Activated naive CD8-positive, alpha-beta T cell treated with anti-CD3 and anti-CD28 coated beads for 36 hours (primary cell): ENCODE measurements at places on chromosomes 13 and 19.

DNA sequence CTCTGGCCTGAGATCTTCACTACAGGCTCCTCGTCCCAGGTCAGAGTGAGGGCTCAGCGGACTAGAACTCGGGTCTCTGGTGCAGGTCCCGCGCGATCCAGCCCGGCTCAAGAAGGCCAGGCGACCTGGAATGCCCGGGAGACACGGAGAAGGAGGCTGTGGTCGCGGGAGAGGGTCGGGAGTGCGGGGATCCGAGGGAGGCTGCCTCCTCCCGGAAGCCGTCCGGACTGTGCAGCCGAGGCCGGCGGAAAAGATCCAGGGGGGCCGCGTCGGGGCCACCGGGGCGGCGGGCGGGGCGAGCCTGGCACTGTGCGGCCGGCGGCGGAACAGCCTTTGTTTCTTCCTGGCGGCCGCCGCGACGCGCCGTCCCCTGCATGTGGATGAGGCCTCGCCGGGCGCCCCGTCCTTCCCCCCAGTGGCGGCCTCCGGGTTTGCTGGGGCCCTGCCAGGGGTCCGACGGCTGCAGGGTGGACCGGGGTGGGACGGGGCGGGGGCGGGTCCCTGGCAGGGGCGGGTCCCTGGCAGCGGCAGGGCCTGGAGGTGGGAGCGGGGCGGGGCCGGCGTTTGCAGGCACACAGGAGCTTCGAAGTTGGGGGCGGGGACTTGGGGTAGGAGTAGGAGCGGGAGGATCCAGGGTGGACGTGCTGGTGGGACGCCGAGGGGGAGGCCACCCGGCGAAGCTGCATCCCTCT is 1.0 kb upstream of the SLC7A10 start:
- DNase-seq = no peak

GRCh38 chr19:1037621-1038064 is 2.3 kb upstream of the ABCA7 start:
- DNase-seq = no peak

DNA sequence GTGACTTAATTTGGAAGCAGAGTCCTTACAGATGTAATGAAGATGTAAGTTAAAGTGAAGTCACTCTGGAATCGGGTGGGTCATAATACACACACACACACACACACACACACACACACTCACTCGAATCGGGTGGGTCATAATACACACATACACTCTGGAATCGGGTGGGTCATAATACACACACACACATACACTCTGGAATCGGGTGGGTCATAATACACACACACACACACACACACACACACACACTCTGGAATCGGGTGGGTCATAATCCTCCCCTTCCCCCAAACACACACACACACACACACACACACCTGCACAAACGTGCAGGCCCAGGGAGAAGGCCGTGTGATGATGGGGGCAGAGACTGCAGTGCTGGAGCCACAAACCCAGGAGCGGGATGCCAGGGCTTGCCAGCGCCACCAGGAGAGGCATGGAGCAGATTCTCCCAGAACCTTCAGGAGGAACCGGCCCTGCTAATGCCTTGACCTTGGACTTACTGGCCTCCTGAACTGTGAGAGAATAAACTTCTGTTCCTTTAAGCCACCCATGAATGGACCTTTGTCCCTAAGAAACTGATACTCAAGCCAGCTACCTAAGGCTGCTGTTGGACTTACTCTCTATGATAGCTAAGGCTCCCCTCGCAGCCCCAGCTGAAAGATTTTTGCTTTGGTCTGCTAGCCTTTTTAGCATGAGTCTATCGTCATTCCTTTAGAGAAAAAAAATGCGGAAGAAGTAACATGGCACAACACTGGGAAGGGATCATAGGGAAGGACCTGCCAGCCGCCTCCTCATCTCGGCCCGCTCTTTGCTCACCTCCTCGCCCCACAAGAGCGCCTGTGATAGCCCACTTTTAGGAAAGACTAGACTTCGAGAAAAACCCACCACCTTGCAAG is 136.2 kb upstream of the RNF113B start:
- no peak for DNase-seq

DNA sequence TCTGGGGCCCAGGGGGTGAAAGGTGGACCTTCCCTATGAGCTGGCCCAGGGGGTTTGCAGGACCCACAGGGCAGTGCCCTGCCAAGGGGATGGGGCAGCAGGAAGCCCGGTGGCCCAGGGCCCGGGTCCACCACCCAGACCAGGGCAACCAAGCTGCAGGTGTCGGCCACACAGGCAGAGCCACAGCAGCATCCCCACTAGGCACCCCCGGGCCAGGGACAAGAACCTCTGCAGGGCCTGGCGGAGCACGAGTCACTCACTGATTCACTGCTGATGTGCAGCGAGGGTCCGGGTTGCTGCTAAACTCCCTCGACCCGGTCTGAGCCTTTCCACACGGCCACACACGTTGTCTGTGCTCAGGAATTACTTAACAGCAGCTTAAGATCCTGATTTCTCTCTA is 8.8 kb downstream of the FZR1 start:
- DNase-seq = no peak

DNA sequence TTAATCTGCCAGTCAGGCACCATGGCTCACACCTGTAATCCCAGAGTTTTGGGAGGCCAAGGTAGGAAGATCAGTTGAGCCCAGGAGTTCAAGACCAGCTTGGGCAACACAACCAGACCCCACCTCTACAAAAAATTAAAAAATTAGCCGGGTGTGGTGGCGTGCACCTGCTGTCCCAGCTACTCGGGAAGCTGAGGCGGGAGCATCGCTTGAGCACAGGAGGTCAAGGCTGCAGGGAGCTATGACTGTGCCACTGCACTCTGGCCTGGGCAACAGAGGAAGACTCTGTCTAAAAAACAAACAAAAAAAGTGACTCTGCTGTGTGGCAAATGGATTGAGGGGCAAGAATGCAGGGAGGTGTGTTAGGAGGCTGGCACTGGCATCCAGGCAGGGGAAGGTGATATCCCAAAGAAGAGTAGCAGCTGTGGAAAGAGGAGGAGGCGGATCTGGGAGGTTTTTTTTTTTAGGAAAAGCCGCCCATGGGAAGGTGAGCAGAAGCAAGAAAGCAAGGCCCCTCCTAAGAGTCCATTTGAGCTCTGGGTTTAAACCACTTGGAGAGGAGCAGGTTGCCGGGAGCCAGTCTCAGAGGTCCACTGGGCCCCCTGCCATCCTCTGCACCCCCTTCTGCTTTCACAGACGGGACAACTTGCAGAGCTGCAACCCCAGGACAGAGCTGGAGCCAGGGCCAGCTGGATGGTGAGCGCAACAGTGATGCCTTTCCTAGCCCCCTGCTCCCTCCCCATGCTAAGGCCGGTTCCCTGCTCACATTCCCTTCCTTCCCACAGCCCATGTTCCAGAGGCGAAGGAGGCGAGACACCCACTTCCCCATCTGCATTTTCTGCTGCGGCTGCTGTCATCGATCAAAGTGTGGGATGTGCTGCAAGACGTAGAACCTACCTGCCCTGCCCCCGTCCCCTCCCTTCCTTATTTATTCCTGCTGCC is 2.1 kb downstream of the HAMP start:
- no peak for DNase-seq

DNA sequence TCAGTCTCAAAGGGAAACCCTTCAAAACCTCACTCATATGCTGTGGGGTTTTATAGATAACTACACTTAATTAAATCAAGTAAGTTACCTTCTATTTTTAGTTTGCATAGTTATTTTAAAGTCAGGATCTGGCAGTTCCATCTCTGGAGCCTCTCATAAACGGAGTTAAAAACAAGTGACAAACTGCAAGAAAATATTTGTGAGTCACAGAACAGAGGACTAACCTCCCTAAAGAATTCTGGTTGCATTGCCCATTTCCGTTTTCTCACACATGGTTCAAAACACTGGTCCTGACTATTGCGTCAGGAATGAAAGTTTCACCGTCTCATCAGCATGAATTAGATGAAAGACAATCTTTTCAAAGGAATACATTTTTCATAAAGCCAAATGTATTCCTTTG is 10.6 kb downstream of the RXFP2 start:
- no peak for DNase-seq

GRCh38 chr19:8146877-8147581 is 2.4 kb downstream of the FBN3 start:
- no peak for DNase-seq

GRCh38 chr13:91948736-91949135 is 550.3 kb downstream of the GPC5 start:
- no peak for DNase-seq

- DNase-seq = no peak
Observed at GRCh38 chr13:73336773-73337172, 278.0 kb downstream of the KLF5 start.

DNA sequence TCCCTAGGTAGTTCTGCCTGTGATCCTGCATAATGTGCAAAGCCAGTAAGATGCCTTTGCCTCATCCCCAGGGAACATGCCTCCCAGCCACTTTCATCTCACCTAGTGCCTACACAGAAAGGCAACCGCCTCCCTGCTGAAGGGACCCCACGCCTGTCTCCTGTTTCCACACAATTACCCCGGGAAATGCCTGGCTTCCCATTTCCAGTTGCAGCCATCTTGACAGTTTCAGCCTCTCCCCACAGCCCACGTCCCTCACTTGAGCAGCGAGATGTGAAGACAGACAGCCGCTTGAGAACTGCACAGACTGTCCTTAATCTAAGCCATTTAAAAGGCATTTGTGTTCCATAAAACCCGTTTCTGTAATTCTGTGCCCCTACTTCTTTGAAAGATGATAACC is 4.7 kb upstream of the UQCRFS1 start:
- no peak for DNase-seq

GRCh38 chr19:40622773-40623075 is 21.6 kb downstream of the LTBP4 start:
- no peak for DNase-seq

DNA sequence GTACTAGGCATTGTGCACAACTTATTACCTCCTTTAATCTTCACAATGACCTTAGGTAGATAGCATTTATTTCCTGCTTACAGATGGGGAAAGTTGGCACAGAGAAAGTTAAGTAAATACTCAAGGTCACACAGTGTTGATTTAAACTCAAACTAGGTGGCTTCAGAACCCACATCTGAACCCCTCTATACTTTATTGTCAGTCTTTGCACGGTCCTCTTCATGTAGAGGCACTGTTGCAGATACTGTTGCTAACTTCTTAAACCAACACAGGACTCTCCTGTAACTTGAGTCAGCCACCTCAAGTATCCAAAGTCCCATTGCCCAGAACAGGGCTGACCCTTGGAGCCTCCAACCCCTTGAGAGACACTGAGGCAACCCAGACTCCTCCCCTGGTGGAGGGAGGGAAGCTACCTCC is 48.8 kb downstream of the FRY start:
- DNase-seq = no peak

GRCh38 chr19:35165200-35166058 is 10.9 kb downstream of the FXYD5 start:
- DNase-seq = no peak

DNA sequence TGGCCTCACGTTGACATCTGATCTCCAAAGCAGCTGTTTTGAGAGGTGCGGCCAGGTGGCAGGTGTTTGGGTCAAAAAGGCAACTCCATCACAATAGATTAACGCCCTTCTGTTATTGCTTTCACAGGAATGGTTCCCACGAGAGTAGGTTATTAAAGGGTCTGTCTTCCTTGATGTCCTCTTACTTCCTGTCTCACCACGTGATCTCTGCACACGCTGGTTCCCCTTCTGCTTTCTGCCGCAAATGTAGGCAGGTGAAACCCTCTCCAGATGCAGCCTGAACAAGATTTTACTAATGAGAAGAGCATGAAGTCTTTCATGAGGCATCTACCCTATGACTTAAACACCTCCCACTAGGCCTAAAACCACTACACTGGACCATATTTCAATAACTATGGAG is 22.8 kb upstream of the ZNF564 start:
- no peak for DNase-seq

GRCh38 chr13:44842158-44842557 is 147.1 kb downstream of the NUFIP1 start:
- no peak for DNase-seq

GRCh38 chr13:91776611-91777193 is 378.3 kb downstream of the GPC5 start:
- DNase-seq = no peak

- DNase-seq = no peak
Observed at GRCh38 chr13:75467040-75467728, 14.8 kb downstream of the TBC1D4 start.

- DNase-seq = no peak
Observed at GRCh38 chr13:29540334-29540733, 55.2 kb downstream of the SLC7A1 start.

DNA sequence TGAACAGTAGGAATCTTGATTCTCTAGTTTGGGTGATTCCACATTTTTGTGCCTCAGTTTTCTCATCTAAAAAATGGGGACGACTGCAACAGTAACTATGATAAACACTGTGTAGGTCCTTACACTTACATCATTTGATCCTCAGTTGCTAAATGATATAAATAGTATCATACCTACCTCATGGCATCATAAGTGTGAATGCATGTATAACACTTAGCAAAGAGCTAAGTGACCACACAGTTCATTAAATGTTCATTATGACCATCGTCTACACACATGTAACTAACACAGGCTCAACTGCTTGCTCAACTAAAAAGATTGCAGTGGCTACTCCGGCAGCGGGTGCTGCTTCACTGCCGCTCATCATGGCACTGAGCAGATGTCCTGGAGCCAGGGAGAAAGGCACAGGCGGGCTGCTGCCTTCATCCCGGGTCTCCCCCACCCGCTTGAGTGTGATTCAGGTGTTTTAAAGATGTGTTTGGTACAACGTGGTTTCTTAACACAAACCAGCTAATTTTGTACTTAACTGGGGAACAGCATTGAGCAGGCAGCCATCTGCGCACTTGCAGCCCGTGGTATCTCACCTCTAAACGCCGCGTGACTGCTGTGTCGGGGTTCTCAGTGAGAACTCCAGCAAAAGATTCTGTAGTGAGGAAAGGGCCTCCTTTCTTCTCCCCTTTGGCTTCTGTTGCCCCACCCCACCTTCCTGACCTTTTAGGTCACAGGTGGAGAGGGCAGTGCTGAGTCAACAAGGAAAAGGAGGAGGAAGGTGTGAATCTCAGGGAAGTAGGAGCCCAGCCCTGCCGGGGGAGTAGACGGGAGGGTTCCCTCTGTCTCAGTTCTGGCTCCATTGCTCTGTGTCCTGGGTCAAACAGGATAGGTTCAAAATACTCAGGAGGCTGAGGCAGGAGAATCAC is 11.7 kb upstream of the ACTN4 start:
- no peak for DNase-seq

GRCh38 chr13:101535192-101535746 is 82.8 kb downstream of the ITGBL1 start:
- no peak for DNase-seq

DNA sequence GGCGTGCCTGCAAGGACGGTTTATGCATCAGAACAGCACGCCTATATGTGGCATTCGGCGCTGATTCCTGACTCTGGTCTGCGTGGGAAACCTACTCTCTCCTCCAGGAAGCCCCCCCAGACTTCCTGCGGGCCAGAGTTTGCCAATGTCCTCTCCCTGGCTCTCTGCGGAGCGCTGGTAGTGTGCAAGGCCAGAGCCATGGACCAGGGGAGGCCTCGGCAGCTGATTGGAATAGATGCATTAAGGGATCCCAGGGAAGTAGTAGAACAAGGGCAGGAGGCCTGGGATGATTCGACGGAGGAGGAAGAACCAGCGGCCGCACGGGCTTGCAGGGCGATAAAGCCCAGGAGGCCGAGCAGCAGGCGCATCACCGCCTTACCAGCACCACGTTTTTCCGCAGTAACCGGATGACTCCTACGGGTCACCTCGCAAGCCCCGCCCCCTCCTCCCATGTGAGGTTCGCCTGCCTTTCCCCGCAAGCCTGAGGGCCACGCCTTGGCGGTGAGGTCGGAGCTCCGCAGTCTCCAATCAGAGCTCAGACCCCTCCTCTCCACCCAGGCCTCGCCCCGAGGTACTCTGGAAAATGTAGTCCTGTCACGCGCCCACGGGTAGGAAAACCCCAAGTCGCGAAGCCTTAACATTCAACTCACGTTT is 5.0 kb downstream of the CLEC11A start:
- peak; percentile 97 for DNase-seq
